Brain (organoid and tissue), 16 donors: ENCODE measurements at places on chromosomes 11 and 22.
A peak's percentile ranks its signal among the peaks of the same experiment; 100 is the strongest.

DNA sequence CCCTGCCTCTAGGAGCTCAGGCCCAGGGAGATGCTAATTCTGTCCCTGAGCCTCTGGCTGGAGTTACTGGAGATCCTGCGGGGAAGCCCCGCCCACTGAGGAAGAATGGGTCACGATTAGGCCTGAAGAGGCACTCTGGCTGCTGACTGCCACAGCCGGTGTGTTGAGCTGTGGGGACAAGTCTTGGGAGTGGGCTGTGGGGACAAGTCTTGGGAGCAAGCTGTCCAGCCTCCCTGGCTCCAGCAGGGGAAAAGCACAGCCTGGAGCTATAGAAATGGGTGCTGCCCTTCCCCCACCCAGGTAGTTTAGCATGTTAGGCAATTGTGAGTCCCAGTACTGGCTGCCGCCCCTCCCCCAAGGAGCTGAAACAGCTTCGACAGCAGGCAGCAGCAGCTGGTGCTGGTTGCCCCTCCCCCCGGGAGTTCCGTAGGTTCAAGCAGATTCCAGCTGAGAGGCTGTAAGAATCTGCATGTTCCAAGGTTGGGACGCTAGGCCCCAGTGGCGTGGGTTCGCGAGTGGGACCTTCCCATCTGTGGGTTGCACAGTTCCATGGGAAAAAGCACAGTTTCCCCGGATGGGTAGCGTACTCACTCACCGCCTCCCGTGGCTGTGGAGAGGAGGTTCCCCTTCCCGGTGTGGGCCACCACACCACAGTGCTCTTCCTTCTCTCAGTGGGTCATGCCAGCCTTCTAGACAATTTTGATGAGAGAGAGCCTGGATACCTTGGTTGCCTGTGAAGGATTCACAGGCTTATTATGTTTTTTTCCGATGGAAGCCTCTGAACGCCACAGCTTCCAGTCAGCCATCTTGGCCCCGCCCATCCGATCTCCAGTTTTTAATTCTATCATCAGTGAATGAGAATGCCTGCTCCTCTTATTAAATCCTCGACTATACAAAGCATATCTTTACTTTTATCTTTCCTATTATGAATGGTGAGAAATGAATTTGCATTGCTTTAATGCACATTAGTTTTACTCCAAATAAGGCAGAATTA lies 61.5 kb downstream of the MSANTD4 start:
- DNase-seq, result no peak

- DNase-seq, result no peak
Observed at GRCh38 chr11:116412118-116412889, 360.5 kb downstream of the BUD13 start.

- DNase-seq, result no peak
Observed at GRCh38 chr11:74592063-74592440, 330 bp upstream of the POLD3 start.

DNA sequence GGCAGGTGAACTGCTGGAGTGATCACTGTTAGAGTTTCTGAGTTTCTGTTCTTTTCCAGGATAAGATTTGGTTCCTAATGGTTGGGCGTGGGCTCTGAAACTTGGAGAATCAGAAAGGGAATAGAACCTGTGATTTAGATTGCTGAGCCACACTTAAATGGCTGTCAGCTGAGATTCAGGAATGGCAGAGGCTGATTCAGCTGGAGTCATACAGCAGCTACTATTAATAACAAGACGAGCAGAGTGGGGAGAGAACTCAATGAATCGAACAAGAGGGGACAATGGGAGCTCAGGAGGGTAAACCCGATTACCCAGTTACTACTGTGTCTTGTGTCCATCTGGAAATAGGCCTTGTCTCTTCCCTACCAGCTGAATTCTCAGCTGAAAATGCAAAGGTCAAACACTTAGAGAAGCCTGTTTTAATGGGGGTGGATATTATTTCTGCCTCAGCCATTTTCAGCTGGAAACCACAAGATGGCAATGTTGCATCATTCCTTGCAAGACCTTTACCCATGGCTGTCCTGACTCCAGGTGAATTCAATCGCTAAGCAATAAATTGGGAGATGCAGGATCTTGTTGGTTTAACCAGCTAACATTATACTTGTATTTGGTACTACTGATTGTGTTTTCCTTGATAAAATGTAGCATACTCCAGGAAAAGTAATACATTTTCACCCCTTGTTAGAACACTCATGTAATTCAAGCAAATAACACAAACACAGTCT lies 104.5 kb upstream of the RAG2 start:
- peak; percentile 84 for DNase-seq

DNA sequence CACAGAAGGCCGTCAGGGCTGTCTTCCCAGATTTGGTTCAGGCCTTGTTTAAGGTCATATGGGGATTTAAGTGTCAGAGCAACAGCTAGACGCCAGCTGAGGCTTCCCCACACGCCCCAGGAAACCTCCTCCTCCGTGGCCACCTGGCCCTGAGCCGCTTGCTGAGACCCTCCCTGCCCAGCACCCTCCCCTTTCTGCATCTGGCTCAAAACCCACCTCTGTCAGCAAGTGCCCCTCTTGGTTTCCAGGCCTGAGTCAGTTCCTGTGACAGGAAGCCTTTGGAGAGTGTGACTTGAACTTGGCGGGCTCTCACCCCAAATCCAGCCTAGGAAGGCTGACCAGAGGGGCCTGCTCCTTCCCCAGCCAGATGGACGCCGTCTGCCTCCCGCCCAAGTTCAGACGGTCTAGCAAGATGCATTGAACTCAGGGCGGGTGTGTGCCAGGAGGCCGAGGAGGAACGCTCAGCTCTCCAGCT lies 561 bp downstream of the FXYD2 start:
- no peak for DNase-seq

DNA sequence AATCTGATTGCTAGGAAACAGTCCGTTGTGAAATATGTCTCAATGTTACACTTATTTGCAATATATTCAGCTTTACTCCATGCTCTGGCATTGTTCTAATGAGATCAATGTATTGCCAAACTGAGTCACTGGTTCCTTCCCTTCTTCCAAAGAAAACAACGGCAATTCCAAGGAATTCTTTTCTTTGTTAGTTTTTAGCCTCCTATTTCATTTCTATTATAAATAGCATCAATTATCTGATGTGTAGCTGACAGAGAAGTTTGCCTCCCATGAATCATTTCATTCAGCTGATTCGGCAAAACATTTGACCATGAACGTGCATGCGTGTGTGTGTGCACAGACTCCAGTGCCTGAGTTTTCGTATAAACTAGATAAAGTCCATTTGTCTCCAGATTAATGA lies 346.8 kb downstream of the ETS1 start:
- no peak for DNase-seq

GRCh38 chr11:110098645-110099044 lies 5.5 kb downstream of the ZC3H12C start:
- DNase-seq, result no peak

- DNase-seq, result no peak
Observed at GRCh38 chr11:104531894-104532293, 366.4 kb downstream of the CASP12 start.

- no peak for DNase-seq
Observed at GRCh38 chr22:47281126-47282106, 519.0 kb downstream of the TBC1D22A start.

DNA sequence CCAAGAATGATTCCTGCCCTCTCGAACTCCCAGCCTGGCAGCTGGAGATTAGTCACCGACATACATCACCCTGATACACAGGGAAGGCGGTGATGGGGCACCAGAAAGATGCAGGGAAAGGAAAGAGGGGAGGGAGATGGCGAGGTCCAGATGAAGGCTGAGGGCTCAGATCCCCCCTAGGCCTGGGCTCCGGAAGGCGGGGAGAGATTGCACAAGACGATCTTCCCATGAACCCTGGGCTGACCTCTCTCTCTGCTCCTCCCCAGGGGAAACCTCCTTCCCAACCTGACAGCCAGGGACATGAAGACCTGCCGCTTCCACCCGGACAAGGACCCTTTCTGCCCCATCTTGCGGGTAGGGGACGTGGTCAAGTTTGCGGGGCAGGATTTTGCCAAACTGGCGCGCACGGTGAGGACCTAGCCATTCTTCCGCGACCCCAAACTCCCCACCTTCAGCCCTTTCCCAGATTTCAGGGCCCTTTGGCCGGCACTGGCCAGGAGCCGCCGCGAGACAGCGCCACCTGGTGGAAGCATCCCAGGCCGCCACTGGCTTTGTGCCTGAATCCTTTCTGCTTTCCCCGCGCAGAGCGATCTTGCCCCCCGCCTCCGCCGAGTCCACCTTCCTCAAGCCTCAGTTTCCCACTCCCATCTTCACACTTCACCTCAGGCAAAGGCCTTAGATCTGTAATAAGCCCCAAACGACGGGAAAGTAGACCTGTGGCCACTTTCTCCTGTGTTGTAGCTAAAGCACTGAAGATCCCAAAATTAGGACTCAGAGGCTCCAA lies 11.5 kb downstream of the P2RX3 start:
- peak; percentile 69 for DNase-seq

DNA sequence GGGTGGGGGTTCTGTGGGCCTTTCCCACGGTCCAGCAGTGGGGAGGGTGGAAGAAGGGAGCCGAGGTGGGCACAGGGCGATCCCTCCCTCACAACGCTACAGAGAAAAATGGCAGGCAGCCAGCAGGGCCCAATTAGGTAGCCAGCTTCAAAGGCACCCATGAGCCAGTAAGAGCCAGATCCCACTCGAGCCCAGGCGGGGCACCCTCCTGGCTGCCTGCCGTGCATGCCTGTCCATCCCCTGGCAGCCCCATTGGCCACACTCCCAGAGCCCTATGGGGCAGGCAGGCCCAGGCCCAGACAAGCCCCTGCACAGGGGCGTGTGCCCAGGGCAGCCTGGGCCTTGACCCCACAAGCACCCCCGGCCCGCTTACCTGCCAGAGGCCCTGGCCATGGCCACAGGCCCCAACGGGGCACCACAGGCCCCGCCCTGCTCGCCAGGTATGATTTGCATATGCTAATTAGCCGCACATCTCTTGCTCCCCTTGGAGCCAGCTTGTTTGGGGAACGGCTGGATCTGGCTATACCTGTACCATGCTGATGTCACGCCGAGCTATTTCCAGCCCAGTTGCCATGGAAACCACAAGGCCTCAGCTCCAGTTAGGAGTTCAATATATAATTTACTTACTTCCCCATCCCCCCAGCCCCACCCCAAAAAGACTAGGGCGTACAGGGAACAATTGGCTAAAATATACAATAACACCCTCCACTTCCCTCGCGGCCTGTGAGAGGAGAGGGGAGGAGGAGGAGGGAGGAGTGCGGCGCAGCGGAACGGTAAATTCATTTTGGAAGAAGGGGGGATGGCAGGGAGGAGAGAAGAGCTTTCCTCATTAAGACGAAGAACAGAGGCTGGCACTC lies 47.5 kb upstream of the TCF20 start:
- peak; percentile 95 for DNase-seq

GRCh38 chr11:60349990-60350389 lies 22.9 kb downstream of the MS4A6E start:
- DNase-seq, result no peak

GRCh38 chr11:94787801-94788200 lies 19.6 kb downstream of the AMOTL1 start:
- DNase-seq, result no peak

DNA sequence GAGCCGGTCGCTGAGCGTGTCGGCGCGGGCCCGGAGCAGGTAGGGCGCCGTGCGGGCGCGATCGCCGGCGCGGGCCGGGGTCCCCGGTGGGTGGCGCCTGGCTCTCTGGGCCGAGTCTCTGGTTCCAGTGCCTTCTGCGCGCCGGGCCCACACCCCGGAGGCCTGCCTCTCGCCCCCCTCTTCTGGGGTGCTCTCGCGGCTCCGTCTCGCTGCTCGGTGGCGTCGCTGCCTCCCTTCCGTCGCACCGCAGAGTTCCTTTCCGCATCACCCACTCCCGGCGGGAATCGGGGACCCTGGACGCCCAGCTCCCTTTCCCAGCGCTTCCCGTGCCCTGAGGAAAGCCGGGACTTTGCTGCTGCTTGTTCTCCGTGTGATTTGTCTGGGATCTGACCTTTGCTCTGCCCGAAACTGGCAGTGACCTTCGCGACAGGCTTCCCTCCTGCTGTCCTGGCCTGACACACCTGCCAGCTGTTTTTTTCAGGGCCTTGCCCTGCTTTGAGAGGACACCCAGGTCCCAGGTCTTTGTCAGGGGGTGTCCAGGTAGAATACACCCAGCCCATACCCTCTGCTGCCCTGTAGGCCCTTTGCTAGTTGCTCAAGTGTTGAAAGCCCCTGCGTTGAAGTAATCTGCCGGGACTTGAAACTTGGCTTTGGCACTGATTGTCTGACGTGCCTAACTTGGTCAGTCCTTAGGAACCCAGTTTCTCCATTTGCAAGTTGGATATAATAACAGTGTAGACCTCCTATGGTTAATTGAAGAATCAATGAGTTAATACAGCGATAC lies 711 bp downstream of the FDX1 start:
- peak; percentile 48 for DNase-seq

GRCh38 chr11:117816846-117817367 lies 7.6 kb downstream of the FXYD2 start:
- no peak for DNase-seq

- DNase-seq, result peak; percentile 67
Observed at GRCh38 chr11:35541621-35542375, 16.4 kb upstream of the PAMR1 start.

DNA sequence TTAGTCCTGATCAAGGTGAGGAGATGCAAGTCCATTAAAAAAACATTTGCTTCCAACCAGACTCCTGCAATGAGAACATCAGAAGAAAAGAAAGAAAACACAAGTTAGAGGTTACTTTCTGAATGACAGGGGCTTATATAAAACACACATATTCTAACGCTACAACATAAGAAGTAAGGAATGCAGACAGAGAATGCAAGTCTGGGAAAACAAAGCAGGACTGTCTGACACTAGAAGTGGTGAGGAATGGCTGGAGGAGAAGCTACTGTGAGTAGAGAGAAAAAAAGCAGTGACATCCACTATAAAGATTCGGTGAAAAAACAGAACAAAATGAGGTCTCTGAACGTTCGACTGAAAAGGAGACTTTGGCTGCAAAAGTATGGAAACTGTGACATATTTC lies 12.3 kb downstream of the TMEM216 start:
- DNase-seq, result no peak

GRCh38 chr22:43088984-43089717 lies at the start of gene TTLL1:
Gene TTLL1 (minus strand): TSS chr22:43089391. CDS start chr22:43075586, 13,805 bp downstream.
- peak; percentile 83 for DNase-seq

DNA sequence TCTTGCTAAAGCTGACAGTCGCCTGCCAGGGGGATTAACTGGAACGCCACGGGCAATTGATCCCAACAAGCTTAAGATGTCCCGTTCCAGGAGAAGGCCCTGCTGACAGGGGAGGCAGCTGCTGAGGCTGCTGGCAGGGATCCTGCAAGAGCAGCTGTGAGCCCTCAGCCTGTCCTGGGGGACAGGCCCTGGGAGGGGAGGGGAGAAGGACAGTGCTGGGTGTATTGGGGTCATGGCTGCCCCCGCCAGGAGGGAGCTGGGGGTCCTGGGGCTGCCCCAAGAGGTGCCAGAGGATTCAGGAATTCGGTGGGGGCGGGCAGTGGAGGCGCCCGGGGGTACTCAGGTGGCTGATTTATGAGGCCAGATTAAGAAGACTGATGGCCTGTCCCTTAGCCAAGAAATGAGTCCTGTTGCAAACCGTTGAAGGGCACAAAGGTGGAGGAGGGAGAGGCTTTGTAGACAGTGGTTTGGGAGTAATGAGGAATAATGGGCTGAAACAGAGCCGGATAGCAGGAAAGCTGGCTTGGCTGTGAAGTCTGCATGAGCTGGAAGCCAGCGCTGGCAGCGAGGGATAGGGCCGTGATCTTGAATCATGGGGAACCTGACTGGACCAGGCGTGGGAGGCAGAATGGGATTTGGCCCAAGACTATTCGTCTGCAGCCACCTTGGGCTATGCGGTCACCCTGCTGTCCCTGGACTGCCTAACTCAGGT lies 133.5 kb downstream of the CACNA1I start:
- DNase-seq, result peak; percentile 29
